ENCODE measurements at places on chromosomes 1 and 21.

GRCh38 chr1:39021426-39021825 lies 4.7 kb upstream of the NDUFS5 start:
- no peak for DNase-seq

DNA sequence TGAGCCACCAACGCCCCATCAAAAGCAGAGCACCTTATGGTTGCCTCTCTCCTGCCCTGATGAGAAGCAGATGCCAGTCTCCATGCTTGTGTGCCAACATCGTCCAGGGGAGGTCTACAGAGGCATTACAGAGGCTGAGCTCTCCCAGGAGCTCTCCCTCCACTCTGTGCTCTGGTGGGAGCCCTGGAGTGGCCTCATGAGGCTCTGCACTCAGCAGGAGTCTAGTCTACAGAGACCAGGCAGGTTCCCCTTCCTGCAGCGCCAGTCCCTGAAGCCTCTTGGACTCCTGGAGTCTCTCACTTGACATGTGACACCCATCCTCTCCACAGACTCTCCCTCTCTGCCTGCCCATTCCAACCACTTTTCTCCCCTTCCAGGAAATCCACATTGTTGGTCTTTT lies 3.4 kb downstream of the DCST1 start:
- DNase-seq, result no peak

GRCh38 chr1:177909416-177909815 lies 60.4 kb downstream of the SEC16B start:
- no peak for DNase-seq

DNA sequence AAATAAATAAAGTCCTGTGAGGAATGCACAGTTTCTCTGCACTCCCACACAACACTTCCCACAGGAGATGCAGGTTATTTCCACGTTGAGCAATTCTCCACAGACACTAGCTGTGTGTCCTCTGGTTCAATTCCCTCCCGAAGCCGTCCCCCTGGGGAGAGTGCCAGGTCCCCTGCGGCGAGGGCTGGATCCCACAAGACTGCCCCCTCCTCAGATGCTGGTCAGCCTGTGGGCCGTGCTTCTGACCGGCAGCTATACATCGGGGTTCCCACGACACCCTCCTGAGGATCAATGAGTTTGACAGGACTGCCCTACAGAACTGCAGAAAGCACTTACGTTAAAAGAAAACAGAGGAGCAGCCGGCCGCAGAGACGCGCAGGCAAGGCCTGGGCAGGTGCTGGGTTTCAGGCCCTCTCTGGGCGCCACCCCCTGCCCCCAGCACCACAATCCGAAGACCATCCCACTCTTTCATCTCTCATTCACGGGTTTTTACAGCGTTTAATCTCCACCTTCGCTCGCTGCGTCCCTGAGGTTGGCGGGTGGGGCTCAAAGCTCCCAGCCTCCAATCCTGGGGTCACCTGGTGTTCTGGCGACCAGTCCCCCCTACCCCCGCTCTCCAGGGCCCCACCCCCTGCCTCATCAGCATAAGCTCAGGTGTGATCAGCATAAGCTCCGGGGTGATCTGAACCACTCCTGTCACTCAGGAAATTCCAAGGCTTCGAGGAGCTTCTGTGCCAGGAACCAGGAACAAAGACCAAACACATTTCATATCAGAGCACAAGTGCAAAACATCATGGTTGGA lies 9.3 kb downstream of the SLC35E2B start:
- DNase-seq, result no peak

DNA sequence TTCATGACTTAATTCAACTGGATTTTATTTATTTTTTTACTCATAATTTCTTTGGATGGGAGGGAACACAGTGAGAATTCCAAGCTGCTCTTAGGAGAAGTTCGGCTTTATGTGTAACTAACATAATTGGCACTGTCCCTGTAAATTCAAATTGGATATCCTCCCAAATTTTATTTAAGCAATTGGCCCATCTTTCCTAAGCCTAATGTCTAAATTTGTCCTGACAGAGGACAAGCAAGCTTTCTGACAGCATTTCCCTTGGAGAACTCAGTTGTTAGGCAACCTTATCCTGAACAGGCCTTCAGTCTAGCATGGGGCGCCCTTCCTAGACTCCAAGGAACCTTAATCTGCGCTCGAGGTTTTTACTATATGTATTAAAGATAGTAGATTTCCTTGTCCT lies 550.3 kb downstream of the NUF2 start:
- DNase-seq, result no peak

DNA sequence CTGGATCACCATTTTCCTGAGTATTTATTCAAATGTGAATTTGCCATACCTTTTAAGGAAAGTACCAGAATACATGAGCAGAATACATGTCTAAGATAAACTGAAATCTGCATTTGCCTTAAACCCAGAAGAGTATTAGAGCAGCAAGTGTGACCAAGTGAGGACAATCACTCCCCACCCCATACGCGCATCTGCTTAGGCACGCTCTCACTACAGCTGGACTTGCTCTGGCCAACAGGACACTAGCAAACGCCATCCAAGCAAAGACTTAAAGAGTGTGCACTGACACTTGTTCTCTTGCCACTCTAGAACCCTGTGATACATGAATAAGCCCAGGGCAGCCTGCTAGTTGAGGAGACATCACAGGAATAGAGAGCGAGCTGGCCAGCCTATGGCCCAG lies 25.6 kb downstream of the NUP133 start:
- no peak for DNase-seq

- no peak for DNase-seq
Measured at GRCh38 chr1:223364685-223365382, 858 bp upstream of the SUSD4 start.

- no peak for DNase-seq
Measured at GRCh38 chr1:154983776-154984466, 777 bp downstream of the FLAD1 start.

- no peak for DNase-seq
Measured at GRCh38 chr1:5811419-5811818, 180.8 kb downstream of the NPHP4 start.

DNA sequence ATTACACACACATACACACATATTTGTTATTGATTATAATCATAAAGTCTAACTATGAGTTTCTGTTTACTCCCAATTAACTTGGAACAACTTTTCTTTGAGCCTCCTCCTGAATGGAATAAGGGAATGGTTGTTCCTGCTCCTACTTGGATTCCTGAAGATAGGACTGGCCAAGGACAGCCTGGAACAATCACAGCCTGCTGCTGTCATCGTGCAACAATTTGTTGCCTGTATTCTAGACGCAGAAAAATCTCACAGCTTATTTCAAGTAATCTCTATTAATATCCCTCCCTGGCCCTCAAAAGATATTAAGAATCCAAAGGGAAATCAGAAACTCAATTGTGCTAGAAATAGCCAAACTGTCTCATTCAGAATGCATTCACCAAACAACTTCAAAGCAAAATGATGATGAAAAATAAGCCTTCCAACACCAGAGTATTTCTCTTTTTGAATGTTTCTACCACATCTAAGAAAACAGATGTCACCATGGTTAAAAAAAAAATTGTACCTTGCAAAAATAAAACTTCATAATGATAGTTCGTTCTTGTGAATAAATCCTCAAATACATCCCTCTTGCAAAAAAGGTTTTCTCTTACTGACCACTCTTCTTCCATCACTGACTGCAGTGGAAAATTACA lies 30.9 kb downstream of the RCAN1 start:
- no peak for DNase-seq

GRCh38 chr1:3351449-3352298 lies 102.8 kb upstream of the ARHGEF16 start:
- DNase-seq, result no peak

- DNase-seq, result no peak
Measured at GRCh38 chr1:51818487-51818886, 60.0 kb downstream of the NRDC start.

DNA sequence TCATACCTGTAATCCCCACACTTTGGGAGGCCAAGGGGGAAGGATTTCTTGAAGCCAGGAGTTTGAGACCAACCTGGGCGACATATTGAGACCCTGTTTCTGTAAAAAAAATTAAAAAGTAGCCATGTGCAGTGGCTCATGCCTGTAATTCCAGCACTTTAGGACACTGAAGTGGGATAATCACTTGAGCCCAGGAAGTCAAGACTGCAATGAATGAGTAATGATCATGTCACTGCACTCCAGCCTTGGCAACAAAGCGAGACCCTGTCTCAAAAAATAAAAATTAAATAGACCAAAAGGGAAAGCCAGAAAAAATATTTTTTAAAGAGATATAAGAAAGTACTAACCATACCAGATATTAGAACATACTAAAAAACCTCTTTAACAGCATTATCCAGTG lies 44.7 kb upstream of the LYPLAL1 start:
- no peak for DNase-seq

DNA sequence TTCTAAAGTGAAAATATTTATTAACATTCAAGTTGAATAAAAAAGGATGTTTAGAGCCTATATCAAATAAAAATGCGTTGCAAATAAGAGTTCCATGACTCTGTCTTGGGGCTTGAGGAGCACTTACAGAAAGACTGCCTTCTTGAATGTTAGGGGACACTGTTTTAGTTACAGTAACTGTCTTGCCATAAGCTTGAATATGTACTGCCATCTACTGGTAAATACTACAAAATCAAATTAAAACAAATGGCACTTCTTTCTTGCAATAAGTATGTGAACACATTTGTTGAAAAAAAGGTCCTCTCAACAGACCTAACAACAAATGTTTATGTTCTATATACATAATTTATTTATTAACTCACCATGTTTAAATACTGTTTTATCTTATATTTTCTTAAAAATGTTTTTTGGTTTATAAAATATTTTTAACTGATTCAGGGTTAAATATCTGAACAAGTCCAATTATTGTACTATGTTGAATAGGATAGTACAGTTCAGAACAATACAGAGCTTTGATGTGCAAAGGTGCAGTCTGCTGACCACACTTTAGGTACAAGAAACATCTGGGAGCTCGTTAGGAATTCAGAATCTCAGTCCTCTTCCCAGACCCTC lies 199.5 kb downstream of the LRRIQ3 start:
- DNase-seq, result no peak

DNA sequence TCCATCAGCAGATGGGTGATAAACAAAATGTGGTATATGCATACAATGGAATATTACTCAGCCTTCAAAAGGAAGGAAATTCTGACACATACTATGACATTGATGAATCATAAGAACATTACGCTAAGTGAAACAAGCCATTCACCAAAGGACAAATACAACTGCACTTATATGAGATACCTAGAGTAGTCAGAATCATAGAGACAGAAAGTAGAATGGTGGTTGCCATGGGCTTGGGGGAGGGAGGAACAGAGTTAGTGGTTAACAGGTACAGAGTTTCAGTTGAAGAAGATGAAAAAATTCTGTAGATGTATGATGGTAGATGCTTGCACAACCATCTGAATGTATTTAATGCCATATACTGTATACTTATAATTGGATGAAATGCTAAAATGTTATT lies 39.1 kb upstream of the KCNK2 start:
- no peak for DNase-seq

- no peak for DNase-seq
Measured at GRCh38 chr1:69671363-69672010, 103.8 kb downstream of the LRRC7 start.

DNA sequence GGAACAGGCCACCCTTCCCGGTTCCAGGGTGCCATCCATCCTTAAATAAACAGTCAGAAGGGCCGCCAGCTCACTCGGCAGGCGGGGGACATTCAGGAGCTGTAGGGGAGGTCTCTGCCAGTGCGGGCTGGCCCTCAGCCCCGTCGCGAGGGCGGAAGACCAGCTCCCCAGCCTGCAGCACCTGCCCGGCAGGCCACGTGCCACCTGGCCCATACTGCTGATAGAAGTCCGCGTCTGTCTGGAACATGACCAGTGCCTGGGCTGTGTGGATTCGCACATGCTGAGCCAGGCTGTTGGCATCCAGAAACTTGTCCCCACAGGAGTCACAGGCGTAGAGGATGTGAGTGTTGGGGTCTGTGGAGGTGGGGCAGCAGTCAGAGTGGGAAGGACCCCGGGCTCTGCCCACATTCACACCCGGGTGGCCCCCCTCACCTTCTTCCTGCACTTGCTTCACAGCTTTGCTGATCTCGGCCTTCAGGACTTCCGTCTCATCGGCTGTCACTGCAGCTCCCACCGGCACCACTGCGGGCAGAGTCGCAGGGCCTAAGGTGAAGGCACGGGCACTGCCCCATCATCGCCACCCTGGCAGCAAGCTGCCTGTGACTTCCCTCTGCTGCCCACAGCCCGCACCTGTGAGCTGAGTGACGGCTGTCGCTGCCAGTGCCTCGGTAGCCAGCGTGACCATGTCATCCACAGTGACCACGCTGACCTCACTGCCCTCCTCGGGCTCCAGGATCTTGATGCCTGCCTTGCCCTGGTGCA lies 33.8 kb downstream of the ZBTB17 start:
- DNase-seq, result no peak

GRCh38 chr1:53249706-53250105 lies 11.4 kb upstream of the MAGOH start:
- DNase-seq, result no peak

- no peak for DNase-seq
Measured at GRCh38 chr1:236159704-236160539, 17.6 kb downstream of the GPR137B start.

- DNase-seq, result no peak
Measured at GRCh38 chr1:26913754-26914619, at the start of gene NR0B2. NR0B2 (minus strand) TSS chr1:26913975; CDS start chr1:26913940, 35 bp downstream.

DNA sequence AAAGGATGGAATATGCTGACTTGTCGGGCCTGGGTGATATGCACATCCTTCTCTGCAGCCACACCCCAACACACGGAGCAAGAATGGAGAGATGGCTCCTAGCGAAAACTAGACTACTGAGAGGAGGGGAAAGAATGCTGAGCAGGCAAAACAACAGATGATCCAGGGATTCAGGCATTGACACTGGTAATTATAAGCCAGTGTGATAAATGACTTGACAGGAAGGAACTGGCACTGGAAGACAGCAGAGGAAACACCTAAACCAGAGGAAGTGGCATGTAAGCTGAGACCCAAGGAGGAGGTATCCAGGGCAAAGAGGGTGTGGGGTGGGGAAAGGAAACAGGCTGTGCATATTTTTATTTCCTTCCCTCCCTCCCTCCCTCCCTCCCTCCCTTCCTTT lies 31.7 kb upstream of the KHDRBS1 start:
- no peak for DNase-seq

- DNase-seq, result no peak
Measured at GRCh38 chr1:176461576-176461975, 1.4 kb upstream of the PAPPA2 start.

GRCh38 chr1:96072021-96072420 lies 649.6 kb upstream of the PTBP2 start:
- no peak for DNase-seq

DNA sequence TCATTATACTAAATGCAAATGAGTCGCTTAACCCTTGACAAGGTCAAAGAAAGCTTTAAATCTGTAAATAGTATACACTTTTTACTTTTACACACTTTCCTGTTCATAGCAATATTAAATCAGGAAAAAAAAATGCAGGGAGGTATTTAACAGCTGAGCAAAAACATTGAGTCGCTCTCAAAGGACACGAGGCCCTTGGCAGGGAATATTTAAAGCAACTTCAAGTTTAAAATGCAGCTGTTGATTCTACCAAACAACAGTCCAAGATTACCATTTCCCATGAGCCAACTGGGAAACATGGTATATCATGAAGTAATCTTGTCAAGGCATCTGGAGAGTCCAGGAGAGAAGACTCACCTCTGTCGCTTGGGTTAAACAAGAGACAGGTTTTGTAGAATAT lies 62.7 kb downstream of the CAPN2 start:
- no peak for DNase-seq

- no peak for DNase-seq
Measured at GRCh38 chr1:18009055-18009454, 98.5 kb upstream of the IGSF21 start.

- DNase-seq, result no peak
Measured at GRCh38 chr1:61160526-61160925, 78.2 kb downstream of the NFIA start.

- no peak for DNase-seq
Measured at GRCh38 chr1:82690411-82690810, 889.7 kb downstream of the ADGRL2 start.

- DNase-seq, result no peak
Measured at GRCh38 chr1:223052931-223053330, 90.1 kb downstream of the TLR5 start.

Data from activated naive CD4-positive, alpha-beta T cell (primary cell).